Muscle of leg (tissue), 16 donors: ENCODE measurements at places on chromosomes 3 and 15. TPM values are rescaled to one million over a fixed set of nuclear protein-coding genes. Genes with fewer than 3 reads are reported as not detected.
A peak's percentile ranks its signal among the peaks of the same experiment; 100 is the strongest.

DNA sequence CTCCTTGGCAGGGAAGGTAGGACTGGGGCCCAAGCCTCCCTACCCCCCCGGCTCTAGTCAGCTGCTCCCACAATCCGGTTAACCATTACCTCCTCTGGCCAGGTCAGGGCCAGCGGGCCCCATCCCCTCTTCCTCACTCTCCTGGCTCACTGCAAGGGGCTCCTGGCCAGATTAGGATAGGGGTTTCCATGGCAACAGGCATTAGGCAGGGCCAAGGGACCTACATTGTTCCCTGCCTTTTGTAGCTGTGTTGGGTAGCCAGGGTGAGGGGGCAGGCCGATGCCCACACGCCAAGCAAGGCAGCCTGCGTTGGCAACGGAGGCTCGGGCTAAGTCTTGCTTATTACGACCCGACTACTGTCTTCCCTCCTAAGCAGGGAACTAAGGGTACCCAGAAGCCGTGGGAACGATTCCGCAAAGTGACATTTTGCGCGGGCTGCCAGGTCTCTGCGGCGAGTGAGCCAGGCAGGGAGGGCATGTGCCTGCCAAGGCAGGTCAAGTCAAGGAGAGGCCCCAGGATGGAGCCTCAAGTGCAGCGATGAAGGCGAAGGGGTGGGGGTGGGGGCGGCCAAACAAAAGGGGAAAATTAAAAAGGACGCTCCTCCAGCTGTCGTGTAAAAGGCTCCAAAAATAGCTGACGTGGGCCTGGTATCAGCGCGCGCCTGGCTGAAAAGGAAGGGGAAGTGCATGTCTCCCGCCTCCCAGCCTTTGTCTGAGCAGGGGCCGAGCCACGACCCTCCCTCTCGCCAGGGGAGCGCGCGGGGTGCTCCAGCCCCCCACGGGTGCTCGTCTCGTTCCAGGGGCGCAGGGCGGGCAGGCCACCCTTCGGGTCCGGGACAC is 919 bp downstream of the IDH2 start:
- DNase-seq, result peak; percentile 84

DNA sequence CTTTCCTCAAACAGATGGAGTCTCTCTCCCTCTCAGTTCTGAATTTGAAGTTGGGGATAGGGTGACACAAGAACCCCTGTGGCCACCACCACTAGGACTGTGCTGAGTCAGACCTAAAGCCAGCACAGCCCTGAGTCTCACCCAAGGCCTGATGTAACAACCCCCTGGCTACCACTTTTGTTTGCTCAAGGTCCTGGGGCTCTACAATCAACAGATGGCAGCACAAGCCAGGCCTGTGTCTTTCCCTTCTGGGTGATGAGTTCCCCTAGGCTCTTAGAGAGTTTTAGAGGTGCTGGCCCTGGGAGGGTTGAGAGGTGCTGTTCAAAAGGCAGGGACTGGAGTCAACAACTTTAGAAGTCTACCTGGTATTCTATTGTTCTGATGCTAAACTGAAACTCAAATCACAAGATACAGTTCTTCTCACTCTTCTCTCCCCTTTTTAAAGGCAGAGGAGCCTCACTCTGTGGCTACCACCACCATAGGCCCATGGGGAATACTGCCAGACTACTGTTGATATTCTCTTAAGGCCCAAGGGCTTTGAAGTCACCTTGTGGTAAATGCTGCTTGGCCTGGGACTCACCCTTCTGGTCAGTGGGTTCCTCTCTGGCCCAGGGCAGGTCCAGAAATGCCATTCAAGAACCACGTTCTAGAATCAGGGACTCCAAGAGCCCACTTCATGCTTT is 6.5 kb downstream of the OR5K4 start:
- DNase-seq, result no peak

GRCh38 chr3:127706785-127707351 is 34.1 kb downstream of the ABTB1 start:
- DNase-seq, result no peak

DNA sequence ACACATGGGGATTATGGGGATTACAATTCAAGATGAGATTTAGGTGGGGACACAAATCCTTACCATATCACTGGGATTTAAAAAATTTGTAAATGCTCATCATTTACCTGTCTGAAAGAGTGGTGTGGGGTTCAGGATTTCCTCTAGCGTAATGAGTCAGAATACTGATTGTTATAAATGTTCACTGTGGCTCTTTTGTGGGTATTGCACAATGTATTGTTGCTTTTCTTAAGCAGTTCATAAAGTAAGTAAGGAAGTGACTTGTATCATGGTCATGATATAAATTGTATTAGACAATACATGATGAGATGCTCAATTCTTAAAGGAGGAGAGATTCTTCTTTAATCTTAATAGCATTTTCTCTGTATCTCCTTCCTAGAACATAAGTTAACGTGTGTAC is 262.1 kb downstream of the CNTN4 start:
- DNase-seq, result no peak

DNA sequence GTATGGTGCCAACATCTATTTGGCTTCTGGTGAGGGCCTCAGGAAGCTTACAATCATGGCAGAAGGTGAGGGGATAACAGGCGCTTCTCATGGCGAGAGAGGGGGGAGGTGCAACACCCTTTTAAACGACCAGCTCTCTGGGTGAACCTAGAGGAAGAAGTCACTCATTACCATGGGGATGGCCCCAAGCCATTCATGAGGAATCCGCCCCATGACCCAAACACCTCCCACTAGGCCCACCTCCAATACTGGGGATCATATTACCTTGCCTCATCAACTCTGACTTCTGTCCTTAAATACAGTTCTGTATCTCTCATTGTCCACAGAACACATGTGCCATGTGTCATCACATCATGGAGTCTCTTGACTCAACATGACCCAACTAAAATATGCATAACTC is 37.5 kb upstream of the CLRN1 start:
- no peak for DNase-seq

GRCh38 chr3:100709842-100710260 is 557 bp downstream of the TFG start:
- peak; percentile 67 for DNase-seq

- DNase-seq, result no peak
Observed at GRCh38 chr3:138479438-138479863, 45.0 kb downstream of the ESYT3 start.

- no peak for DNase-seq
Observed at GRCh38 chr3:46670891-46671427, 22.5 kb downstream of the ALS2CL start.

GRCh38 chr3:143843587-143843986 is 4.7 kb downstream of the SLC9A9 start:
- DNase-seq, result no peak

DNA sequence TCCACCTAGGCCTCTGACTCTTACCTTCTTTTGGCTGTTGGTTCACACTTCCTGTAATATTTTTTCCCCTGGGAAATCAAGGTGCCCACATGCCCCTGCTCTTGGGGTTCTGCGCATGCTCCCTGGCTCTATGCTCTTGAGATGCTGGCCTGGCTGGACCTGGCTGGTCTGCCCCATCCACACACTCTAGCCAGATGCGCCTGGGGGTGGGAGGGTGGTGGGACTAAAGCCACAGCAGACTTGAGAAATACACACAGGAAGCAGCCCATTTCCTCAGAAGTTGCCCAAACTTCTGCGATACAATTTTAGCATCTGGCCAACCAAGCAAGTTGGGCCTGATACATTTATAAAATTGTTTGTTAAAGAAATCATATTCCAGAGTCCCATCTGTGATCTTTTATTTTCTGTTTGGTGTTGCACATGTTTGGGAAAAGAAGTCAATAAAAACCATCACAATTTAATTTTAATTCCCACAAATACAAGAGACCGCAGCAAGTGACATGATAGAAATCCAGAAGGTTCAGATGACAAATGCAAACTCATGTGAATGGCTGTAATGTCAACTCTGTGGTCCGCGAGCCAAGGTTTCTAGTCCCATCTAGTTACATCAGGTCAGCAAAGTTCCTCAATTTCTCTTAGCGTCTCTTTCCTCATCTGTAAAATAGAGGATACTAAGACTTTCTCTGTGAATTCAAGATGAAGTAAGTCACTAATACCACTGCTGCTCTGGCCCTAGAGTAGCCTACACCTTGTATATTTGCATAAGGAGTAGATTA is 55.9 kb upstream of the MEF2A start:
- peak; percentile 55 for DNase-seq

GRCh38 chr15:66288551-66289185 is 4.7 kb upstream of the DIS3L start:
- DNase-seq, result peak; percentile 74

GRCh38 chr15:70525551-70525950 is 237.8 kb downstream of the UACA start:
- no peak for DNase-seq

GRCh38 chr15:57470543-57470942 is 94.2 kb downstream of the CGNL1 start:
- no peak for DNase-seq

- DNase-seq, result peak; percentile 57
Observed at GRCh38 chr3:29514170-29514569, 233.3 kb downstream of the RBMS3 start.

GRCh38 chr15:75887178-75887577 is 16.5 kb upstream of the FBXO22 start:
- DNase-seq, result no peak

BHLHE40 gene
- total RNA-seq, result 13.2 TPM

GPR149 gene
- total RNA-seq, result 0.35 TPM

PLCL2 gene
- 25.2 TPM for total RNA-seq

SAXO2 gene
- total RNA-seq, result 1.1 TPM

TARS3 gene
- total RNA-seq, result 19.3 TPM
